GM03348 (cell line): ENCODE measurements at places on chromosomes 2 and 18.

GRCh38 chr2:168345601-168346000 lies 98.2 kb upstream of the STK39 start:
- no peak for DNase-seq

GRCh38 chr2:101341421-101341820 lies 32.9 kb upstream of the RNF149 start:
- DNase-seq = no peak

GRCh38 chr2:29615841-29616240 lies 305.5 kb downstream of the ALK start:
- DNase-seq = no peak

GRCh38 chr2:130755256-130756052 lies at the start of gene AMER3:
Gene AMER3, plus strand, starts transcription at chr2:130755540. Its CDS starts 6,533 bp downstream, at chr2:130762073.
- no peak for DNase-seq

GRCh38 chr2:154697418-154698252 lies 860 bp upstream of the KCNJ3 start:
- peak; percentile 19 for DNase-seq

- DNase-seq = no peak
These were observed 86.2 kb upstream of the THOC1 start for GRCh38 chr18:354003-354402.

GRCh38 chr2:26583381-26583911 lies 57.7 kb downstream of the CIB4 start:
- no peak for DNase-seq

GRCh38 chr2:183035954-183036669 lies 2.1 kb downstream of the NCKAP1 start:
- no peak for DNase-seq

GRCh38 chr18:46627136-46627535 lies 29.9 kb downstream of the LOXHD1 start:
- no peak for DNase-seq

DNA sequence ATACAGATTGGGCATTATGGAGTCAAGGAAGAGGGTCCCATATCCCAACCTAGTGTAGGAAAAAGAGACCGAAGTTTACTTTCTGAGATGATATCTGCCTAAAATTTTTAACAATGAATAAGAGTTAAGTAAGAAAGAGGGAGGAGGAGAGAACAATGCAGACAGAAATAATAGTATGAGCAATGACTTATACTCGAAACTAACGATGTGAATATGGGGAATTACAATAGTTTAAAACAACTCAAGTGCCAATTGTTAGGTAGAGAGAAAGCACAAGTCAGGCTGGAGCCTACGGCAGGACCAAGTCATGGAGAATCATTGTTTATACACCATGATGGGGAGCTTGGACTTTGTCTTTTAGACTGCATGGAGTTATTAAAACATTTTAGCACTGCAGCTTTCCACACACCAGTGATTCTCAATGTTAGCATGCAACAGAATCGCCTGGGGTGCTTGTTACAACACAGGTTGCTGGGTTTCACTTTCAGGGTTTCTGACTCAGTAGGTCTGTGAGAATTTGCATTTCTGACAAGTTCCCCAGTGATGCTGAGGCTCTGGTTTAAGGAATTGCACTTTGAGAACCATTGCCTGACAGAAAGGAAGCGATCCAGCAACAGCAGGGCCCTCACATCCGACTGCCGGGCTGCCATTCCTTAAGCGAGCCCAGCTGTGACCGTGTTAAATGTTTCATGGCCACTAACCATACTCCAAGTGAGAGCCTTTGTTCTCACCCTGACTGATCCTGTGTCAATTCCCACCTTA lies 511.2 kb downstream of the DCDC2C start:
- no peak for DNase-seq

DNA sequence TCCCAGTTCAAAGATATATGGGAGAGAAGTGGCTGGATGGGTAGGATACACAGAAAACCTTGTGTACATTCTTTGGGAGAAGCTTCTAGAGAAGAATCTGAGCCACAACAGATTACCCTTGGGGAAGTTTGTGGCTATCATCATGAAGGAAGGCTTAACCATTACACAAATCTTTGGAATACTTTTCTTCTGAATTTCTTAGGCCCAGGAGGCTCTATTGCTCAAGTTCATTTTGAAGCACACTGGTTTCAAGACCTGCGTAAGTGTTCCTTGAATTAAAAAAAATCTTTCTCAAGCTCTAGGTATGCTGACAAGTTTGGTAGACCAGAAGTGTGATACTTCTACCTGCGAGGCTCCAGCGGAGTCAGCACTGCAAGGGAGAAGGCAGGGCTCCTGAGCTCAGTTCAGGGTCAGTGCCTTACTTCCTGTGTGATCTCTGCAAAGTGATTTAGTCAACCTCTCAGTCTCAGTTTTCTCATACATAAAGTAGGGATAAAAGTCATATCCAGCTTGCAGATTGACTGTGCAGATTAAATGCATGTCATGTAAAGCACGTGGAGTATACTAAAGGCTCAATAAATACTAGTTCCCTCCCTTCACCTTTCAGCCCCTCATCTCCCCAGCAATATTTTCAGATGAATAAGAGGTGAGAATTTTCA lies 438.6 kb downstream of the DLGAP1 start:
- DNase-seq = no peak
